ENCODE measurements at places on chromosomes 11 and 22. TPM values are rescaled to one million over a fixed set of nuclear protein-coding genes. Genes with fewer than 3 reads are reported as not detected.

The CABP4 gene
- total RNA-seq: 3.2 TPM

- no peak for DNase-seq
These were observed 62.4 kb downstream of the PARVG start for GRCh38 chr22:44242946-44243724.

GRCh38 chr22:38570779-38571364, 889 bp upstream of the DMC1 start:
- no peak for DNase-seq

The C11orf91 gene
- total RNA-seq: 1.5 TPM

GRCh38 chr11:17396598-17397310, 8.3 kb upstream of the KCNJ11 start:
- no peak for DNase-seq

DNA sequence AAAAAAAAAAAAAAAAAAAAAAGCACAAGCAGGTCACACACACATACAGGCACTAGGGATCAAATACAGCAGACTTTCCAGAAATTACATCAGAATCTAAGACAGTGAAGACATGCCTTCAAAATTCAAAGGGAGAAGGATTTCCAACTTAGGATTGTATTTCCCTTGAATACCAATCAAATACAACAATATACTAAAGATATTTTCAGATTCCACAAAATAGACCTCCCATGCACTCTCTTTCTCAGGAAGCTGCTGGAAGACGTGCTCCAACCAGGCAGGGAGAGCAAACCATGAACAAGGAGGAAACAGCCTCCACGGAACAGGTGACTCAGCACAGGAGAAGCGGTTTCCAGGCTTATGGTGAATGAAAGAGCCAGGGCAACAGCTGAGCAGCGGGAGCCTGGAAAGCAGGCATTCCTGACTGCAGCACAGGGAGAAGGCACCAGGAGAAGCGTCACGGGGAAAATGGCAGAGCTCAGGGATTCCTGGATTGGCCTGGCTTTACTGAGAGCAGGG, 32.0 kb downstream of the TMEM184B start:
- DNase-seq: no peak

DNA sequence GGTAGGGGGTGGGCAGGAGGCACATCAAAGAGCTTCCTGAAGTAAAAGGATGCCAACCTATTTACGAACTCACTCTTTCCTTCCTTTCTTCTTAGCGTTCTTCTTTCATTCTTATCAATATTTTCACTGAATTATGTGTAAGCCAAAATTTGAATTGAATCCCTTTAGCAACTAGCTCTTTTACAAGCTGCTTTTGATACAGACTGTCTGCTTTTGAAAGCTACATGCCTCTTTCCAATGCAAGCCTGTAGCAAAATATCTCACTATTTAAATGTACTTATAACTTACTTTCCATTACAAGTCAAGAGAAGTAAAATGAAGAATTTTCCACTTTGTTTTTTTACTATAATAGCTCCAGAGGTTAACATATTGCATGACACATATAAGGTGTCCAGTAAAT, 186.6 kb downstream of the NXPE2 start:
- no peak for DNase-seq

The LMO1 gene
- not detected for total RNA-seq

The PRR14L gene
- total RNA-seq: 53.3 TPM

- no peak for DNase-seq
These were observed 53.1 kb upstream of the ELF5 start for GRCh38 chr11:34566736-34567135.

The GLYATL1 gene
- total RNA-seq: not detected

GRCh38 chr11:16881766-16882165, 132.4 kb downstream of the PLEKHA7 start:
- DNase-seq: no peak

GRCh38 chr22:19464546-19464945, 14.4 kb downstream of the UFD1 start:
- no peak for DNase-seq

DNA sequence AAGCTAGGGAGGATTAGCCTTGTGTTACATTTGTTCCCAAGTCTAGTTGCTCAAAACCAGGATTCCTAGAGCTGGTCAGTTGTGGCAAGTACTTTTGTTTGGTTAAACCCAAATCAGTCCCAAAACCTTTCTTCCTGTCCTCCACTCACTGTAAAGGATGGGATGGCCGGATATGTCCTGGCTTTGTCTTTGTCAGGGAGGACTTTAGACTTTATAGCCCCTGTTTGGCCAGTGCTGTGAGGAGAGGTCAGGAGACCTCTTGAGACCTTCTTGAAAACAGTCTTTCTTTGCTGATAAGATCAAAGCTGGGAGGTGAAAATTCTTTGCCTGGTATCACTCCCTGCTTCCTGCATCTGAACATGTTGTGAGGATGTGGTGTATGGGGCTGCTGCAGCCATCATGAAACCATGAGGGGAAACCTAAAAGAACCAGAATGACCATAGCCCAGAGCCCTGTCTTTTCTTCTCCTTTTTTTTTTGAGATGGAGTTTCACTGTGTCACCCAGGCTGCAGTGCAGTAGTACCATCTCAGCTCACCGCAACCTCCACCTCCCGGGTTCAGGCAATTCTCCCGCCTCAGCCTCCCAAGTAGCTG, 43.6 kb upstream of the FTH1 start:
- DNase-seq: no peak

The RAB1B gene
- total RNA-seq: 138 TPM

- DNase-seq: no peak
These were observed 691.6 kb downstream of the OPCML start for GRCh38 chr11:132840660-132841059.

DNA sequence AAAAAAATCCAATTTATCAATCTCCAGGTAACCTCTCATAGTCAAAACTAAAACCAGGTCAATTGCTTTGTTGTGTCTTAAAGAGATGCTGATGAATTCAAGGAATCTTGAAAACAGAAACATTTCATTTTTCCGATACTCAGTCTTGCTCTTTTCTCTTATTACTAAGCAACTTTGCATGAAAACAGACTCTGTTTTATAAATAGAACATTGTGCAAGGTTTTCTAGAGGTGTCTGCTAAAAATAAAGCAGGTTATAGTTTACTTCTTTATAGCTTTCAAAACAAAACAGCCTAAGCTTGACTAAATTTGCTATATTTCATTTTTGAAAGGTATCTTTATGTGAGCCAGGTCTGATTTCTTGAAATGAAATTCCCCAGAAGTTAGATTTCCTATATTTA, 109.3 kb downstream of the ARL14EP start:
- no peak for DNase-seq

GRCh38 chr22:25039754-25040153, 87.2 kb downstream of the KIAA1671 start:
- no peak for DNase-seq

The ZMAT5 gene
- 16.8 TPM for total RNA-seq

DNA sequence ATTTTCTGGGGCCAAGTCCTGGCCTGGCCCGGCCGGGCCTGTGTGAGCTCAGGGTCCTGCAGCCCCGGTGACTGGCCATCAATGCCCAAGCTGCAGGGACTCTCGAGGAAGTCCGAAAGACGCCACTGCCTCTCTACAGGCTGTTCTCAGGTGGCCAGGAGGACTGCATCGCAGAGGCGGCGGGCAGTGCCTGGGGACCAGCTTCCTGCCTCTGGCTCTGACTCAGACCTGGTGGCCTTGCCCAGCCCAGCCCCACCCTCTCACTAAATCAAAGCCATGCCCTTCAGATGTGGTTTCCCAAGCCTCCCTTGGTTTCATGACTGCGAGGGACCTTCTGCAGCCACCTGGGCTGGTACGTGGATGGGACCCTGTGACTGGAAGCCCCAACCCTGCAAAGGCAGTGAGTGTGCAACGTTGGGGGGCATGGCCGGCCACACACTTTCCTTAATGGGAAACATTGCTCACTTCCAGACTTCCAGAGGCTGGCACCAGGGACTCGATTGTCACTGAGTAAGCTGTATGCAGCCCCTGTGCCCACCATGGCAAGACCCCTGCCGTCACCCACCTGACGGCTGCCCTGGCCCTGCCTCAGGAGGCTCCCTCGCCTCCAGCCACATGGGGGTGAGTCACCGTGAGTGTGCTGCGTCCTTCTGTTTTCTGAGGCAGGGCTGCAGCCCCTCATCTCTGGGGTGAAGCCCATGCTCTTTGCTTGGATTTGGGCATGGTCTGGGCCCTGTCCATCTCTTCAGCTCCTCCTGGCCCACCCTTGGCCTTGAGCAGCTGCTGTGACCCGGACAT, 6.0 kb upstream of the FGF3 start:
- DNase-seq: no peak

The ACRV1 gene
- total RNA-seq: not detected

DNA sequence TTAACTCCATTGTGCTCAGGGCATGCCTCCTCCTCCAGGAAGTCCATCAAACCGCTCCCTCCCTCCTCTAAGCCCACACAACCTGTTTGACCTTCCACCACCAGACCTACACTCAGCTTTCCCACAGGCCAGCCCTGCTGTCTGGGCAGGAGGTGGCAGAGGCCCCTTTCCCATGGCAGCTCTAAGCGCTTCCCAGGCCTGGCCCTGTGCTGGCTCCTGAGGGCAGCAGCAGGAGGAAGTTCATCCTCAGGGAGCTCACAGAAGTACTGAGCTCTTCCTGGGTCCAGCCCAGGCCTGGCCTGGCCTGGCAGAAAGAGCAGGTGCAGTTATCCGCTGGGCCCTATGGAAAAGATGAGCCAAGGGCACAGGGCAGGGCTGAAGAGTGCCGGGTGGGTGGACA, 31.4 kb downstream of the ARAP1 start:
- peak; percentile 68 for DNase-seq

The GPHA2 gene
- total RNA-seq: not detected

DNA sequence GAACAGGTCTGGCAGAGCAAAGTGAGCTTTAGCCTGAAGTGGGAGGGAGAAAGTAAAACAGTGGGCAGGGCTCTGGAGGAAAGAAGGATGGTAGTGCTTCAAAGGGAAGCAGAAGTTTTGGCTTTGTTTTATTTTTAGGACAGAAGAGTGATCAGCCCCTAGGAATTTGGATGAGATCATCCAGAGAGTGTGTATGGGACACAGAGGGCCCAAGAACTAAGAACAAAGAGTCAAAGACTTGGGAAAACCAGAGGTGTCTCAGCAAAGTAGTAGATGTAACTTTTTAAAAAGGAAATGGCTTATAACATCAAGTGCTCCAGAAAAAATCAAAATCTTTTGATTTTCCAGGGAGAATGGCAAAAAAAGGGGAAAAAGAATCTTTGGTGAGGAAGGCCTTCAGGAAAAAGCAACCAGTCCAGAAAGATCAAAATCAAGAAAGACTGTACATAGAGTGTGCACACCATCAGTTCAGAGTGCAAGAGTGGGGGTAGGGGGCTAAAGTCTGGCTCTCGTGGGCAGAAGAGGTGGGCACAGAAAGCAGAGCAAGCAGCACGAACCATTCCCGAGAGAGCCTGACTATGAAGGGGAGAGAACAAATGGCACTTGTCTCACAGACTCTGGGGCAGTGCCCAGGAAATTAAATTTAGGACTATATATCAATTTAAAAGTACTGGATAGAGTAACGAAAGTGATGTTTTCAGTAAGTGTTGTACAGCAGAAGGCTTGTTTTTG, 30.0 kb downstream of the MAPK1 start:
- no peak for DNase-seq

- no peak for DNase-seq
These were observed 28.4 kb upstream of the TXNRD2 start for GRCh38 chr22:19970031-19970478.

The F2 gene
- not detected for total RNA-seq

DNA sequence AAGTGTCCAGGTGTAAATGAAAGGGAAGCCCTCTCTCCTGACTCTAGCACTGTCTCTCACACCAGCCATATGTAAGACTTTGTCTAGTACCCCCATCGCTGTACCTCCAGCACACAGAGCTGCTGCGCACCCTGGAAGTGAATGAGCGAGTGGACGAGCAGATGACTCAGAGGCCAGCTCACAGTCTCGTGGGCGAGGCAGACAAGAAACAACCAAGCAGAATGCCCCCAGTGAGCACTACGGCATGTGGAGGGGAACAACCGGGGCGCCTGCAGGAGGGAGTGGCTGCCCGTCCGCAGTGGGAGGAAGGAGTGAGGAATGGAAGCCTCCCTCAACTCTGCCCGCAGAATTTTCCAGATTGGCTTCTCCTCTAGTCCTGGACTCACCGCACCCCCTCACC, 46.4 kb downstream of the MCM5 start:
- no peak for DNase-seq

The ANO5 gene
- 5.9 TPM for total RNA-seq

DNA sequence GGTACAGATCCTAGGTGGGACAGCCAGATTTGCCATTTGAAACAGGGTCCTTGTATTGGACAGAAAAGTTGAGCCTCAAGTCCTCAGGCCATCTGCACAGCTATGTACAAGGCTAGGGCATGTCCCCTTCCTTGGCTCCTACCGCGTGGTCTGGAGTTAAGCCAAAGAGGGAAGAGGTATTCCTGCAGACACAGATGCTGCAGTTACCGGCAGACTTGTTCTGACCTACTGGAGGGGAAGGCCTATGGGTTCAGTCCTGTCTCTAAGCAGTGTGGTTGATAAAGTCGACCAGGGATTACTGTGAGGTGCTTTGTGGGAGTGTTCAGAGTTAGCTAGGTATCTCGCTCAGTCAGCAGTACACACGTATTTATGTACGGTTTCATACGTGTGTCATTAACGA, 180.6 kb downstream of the ADAMTS15 start:
- no peak for DNase-seq

DNA sequence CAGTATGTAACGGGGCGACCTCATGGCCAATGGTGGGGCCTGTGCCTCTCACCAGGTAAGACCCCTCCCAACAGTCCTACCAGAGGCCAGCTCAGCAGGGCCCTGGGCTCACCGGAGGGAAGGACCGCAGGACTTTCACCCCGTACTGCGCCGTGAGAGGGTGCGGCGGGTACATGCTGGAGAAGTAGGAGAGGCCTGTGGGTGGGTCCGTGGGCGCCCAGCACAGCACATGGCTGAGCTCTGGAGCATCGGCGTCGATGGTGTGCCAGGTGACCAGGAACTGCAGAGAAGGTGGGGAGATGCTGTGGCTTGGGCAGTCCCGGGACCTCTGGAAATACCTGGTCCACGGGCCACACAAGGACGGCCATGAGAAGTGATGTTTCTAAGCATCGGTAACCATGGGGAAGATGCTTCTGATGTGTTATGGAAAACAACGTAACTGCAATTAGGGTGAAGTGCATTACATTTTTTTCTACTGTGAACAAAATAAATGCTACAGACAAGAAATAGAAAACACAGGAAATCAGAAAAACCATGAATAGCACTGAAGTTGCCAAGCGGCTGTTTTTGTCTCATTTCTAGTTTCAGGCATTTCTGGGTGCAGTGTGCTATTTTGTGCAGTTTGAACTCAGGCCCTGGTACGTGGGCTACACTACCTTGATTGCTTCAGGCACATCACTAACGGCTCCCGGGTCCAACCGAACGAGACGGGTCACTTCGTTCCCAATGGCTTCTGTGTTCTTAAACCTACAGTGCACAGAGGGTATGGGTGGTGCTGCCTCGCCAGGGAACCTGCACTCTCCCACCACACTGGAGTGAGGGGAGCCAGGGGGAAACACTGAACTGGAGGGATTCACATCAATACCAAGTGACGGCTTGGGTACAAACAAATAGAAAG, 46.5 kb upstream of the SERPIND1 start:
- no peak for DNase-seq

The HBG2 gene
- total RNA-seq: 1.0 TPM

Measured in upper lobe of right lung (tissue), 1 donor.